ENCODE measurements at places on chromosomes 4 and X. TPM values are rescaled to one million over a fixed set of nuclear protein-coding genes. Genes with fewer than 3 reads are reported as not detected.

DNA sequence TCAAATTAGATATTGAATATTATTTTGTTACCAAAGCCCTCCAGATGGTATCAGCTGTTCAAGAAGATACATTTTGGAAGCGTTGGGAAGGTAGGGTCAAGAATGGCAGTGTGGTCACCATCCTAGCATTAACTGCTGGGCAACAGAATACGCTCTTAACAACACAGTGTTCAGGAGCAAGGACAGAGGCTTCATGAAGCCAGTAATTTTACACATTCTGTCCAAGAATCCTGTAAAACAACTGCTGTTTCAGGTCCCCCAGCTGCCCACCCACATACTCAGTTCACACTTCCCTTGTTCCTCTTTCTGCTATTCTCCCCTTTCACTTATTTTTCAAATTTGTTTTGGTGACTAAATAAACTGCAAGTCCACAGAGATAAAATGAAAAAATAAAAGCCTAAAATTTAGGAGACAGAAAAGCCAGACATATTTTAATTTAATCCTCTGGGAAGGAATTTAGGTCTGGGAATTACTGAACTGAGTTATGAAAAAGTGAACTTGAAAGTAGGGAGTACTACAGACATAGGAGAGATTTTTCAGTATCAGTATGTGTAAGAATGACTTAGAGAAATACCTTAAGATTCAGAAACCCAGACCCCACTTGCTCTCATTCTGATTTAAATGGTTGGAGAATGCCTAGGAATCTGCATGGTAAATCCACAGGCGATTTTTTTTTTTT lies 406.7 kb downstream of the MAPK10 start:
- DNase-seq: no peak
- H3K36me3 ChIP-seq: no peaks in the 10 kb centered on the region
- no peaks in the 10 kb centered on the region for H3K4me1 ChIP-seq
- H3K27me3 ChIP-seq: no peaks in the 10 kb centered on the region
- H3K4me3 ChIP-seq: no peak overlapping the region

- H3K36me3 ChIP-seq: no peaks in the 10 kb centered on the region
- no peak overlapping the region for H3K27ac ChIP-seq
- no peak for DNase-seq
- H3K4me3 ChIP-seq: no peak overlapping the region
- no peaks in the 10 kb centered on the region for H3K4me1 ChIP-seq
Measured at GRCh38 chrX:100600340-100600739, 15.6 kb downstream of the TNMD start.

GRCh38 chr4:15725608-15726007 lies 22.7 kb downstream of the BST1 start:
- H3K27me3 ChIP-seq: peaks cover 3% of the 10 kb centered on the region
- peaks cover 3% of the 10 kb centered on the region for H3K4me1 ChIP-seq
- no peak for DNase-seq
- H3K36me3 ChIP-seq: no peaks in the 10 kb centered on the region

DNA sequence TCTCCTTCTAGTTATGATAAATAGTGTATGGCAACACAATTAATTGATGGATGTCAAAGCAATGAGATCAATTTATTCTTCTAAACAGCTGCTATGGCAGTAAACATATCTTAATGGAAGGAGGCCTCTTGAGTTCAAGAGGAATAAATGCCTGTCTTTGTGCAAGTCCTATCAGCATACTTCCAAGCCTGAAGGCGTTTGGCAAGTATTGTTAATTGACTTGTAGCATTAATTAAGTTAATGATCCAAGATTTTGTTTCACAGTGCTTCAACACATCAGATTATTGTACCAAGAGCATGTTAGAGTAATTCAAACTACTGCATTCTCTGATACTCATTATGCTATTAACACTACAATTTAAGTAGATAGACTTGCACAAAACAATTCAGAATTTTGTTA lies 144.8 kb downstream of the FAT4 start:
- no peaks in the 10 kb centered on the region for H3K27me3 ChIP-seq
- H3K27ac ChIP-seq: no peak overlapping the region
- no peak for DNase-seq
- no peaks in the 10 kb centered on the region for H3K4me1 ChIP-seq
- no peak overlapping the region for H3K4me3 ChIP-seq

DNA sequence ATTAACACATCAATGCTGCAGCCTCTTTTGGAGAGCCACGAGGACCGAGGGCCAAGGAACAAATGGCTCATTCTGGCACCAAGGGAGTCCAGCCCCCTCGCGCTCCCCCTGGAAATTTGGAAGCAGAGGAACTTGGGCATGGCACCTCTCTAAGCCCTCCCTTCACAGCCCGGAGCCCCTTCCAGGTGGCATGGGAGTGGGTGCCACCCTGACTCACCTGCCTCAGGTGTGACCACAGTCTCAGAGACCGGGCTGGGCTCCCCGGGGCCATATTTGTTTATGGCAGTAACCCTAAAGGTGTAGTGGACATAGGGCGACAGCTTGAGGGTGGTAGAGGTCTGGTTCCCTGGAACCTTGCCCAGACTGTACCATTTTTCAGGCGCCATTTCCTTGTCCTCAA lies 18.8 kb downstream of the L1CAM start:
- no peak overlapping the region for H3K27ac ChIP-seq
- H3K27me3 ChIP-seq: no peaks in the 10 kb centered on the region
- no peaks in the 10 kb centered on the region for H3K4me1 ChIP-seq
- no peaks in the 10 kb centered on the region for H3K36me3 ChIP-seq

GRCh38 chr4:188942606-188943005 lies 803.4 kb downstream of the TRIML1 start:
- no peaks in the 10 kb centered on the region for H3K27me3 ChIP-seq
- no peak overlapping the region for H3K4me3 ChIP-seq
- H3K4me1 ChIP-seq: no peaks in the 10 kb centered on the region
- H3K27ac ChIP-seq: no peak overlapping the region
- no peak for DNase-seq
- H3K36me3 ChIP-seq: no peaks in the 10 kb centered on the region

DNA sequence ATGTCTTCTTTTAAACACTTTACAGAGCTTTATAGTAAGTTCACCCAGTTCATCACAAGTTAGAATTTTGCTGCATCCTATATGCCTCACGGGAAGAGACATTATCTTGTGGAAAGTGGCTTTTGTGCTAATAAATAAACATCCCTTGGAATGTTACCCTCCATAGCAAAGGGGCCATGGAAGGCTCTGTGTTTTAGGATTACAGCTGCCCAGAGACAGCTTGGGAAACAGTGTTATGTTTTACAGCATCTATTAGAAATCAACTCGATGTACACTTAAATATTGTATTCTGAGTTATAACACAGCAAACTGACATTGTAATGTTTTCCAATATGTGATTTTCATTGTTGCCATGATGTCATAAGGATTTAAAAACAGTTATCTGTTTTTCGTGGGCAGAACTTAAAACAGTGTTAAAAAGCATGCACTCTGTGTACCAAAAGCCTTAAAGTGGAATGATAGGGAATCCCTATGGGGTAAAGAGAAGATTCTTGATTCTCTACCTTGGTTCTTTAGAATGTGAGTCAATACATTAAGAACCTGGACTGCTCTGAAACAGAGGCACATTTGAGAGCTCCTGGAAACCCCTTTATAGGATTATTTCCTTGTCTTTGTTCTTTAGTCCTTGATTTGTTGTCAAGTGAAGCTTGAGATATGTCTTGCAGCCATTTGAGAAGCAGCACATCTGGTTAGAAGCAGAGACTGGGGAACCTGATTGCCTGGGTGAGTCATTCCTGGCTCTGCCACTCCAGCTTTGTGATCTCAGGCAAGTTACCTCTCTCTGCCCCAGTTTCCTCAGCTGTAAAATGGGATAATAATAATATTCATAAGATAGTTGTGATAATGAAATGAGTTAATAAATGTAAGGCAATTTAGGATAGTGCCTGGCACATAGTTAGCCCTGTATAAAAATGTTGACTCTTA lies 41.6 kb downstream of the ARHGAP10 start:
- H3K4me3 ChIP-seq: no peak overlapping the region
- no peaks in the 10 kb centered on the region for H3K36me3 ChIP-seq
- H3K27me3 ChIP-seq: no peaks in the 10 kb centered on the region
- H3K27ac ChIP-seq: no peak overlapping the region

DNA sequence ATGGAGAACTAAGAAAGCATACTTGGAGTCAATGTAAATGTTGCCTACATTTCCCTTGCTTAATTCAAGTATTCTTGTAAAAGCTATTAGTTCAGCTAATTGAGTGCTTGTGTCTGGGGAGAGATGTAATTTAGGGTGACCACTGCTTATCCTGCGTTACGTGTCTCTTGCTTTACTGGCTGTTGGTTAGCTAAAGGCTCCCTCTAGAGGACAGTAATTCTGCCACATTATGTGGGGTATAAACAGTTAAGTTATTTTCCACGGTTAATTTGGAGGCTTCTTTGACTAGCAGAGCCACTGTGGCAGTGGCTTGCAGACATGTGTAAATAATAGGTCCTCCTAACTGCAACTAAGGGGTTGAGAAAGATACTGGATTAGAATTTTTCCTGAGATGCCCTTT lies 25.3 kb upstream of the NAF1 start:
- no peaks in the 10 kb centered on the region for H3K36me3 ChIP-seq
- H3K4me3 ChIP-seq: no peak overlapping the region
- no peak for DNase-seq
- H3K27ac ChIP-seq: no peak overlapping the region
- H3K27me3 ChIP-seq: no peaks in the 10 kb centered on the region

- H3K4me1 ChIP-seq: peaks cover 22% of the 10 kb centered on the region
- no peaks in the 10 kb centered on the region for H3K27me3 ChIP-seq
- peak overlapping the region; percentile 91 for H3K4me3 ChIP-seq
- peak overlapping the region; percentile 100 for H3K27ac ChIP-seq
Measured at GRCh38 chrX:74291577-74291963, 12.4 kb upstream of the ZCCHC13 start.

- no peak for DNase-seq
- no peak overlapping the region for H3K27ac ChIP-seq
- H3K27me3 ChIP-seq: no peaks in the 10 kb centered on the region
- peaks cover 16% of the 10 kb centered on the region for H3K36me3 ChIP-seq
- H3K4me3 ChIP-seq: no peak overlapping the region
Measured at GRCh38 chrX:41145920-41146608, 60.8 kb downstream of the USP9X start.

- no peaks in the 10 kb centered on the region for H3K36me3 ChIP-seq
- no peak overlapping the region for H3K27ac ChIP-seq
- peaks cover 3% of the 10 kb centered on the region for H3K27me3 ChIP-seq
- DNase-seq: no peak
Measured at GRCh38 chr4:74632634-74633033, 161.7 kb downstream of the BTC start.

- H3K36me3 ChIP-seq: no peaks in the 10 kb centered on the region
- H3K27me3 ChIP-seq: no peaks in the 10 kb centered on the region
- no peak overlapping the region for H3K27ac ChIP-seq
- H3K4me1 ChIP-seq: no peaks in the 10 kb centered on the region
- no peak for DNase-seq
- H3K4me3 ChIP-seq: no peak overlapping the region
Measured at GRCh38 chr4:126541820-126542219, 1090.9 kb upstream of the INTU start.

DNA sequence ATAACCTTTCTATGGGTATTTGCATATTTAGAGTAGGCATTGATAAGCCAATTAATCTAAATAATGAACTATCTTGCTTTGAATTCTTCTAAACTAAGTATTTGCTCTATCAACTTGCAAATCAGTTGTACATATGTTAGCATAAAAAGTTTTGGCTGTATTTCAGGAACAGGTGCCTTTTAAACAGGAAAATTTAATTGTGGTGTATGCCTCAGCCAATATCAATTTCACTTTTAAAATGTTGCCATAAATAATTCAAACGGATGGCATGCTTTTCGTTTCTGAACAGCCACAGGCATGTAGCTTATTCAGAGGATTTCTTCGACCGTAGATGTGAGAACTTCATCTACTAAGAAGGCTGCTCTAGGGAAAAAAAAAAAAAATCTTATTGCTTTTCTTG lies 99.9 kb downstream of the DCLK2 start:
- H3K36me3 ChIP-seq: no peaks in the 10 kb centered on the region
- H3K4me3 ChIP-seq: no peak overlapping the region
- DNase-seq: no peak
- H3K27ac ChIP-seq: no peak overlapping the region
- H3K27me3 ChIP-seq: peaks cover 4% of the 10 kb centered on the region
- no peaks in the 10 kb centered on the region for H3K4me1 ChIP-seq

DNA sequence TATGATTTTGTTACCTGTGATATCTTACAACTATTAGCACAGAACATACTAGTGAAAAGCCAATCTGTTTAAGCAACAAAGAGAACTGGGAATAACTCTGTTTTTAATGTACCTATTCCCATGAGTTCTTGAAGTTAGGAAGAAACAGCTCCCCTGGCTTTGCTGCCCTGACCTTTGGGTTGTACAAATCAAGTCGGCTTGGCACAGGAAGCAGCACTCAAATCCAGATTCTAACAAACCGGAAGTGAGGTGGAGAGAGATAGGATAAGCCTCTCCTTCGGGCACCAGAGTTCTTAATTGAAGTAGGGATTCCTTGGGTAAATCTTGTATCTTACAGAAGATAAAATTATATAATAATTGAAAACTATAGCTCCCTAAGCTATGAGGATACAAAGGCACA lies 144.8 kb upstream of the CPEB2 start:
- H3K27ac ChIP-seq: peak overlapping the region; percentile 80
- no peak for DNase-seq
- peaks cover 2% of the 10 kb centered on the region for H3K27me3 ChIP-seq
- H3K36me3 ChIP-seq: peaks cover 7% of the 10 kb centered on the region
- no peak overlapping the region for H3K4me3 ChIP-seq

- H3K36me3 ChIP-seq: no peaks in the 10 kb centered on the region
- H3K27ac ChIP-seq: no peak overlapping the region
Measured at GRCh38 chr4:72895408-72895807, 174.1 kb downstream of the COX18 start.

DNA sequence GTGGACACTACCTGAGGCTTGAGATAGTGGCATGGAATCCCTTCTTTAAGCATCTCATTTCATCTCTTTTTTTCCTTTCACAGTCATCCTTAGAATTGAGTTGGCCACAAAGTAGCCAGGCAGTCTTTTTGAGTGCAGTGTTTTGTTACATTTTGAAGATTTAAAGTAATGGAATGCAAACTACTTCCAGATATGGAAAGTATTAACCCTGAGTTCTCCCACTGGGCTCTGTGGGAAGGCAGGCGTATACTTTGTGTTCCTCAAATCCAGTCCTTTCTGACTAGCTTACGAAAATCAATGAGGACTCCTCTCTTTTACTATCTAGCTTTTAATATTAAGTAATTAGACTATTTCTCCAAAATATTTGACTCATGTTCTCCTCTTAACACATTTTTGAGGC lies 29.9 kb downstream of the PCDH10 start:
- no peak overlapping the region for H3K4me3 ChIP-seq
- H3K27me3 ChIP-seq: no peaks in the 10 kb centered on the region
- no peak overlapping the region for H3K27ac ChIP-seq
- no peaks in the 10 kb centered on the region for H3K4me1 ChIP-seq
- DNase-seq: no peak

- no peaks in the 10 kb centered on the region for H3K36me3 ChIP-seq
- H3K27ac ChIP-seq: no peak overlapping the region
- H3K4me3 ChIP-seq: no peak overlapping the region
- no peak for DNase-seq
Measured at GRCh38 chr4:176824645-176825366, 32.1 kb upstream of the VEGFC start.

The CFP gene
- 2.3 TPM for total RNA-seq

The PTPN13 gene
- total RNA-seq: 0.66 TPM

The P2RY8 gene
- 21.8 TPM for total RNA-seq

The VSIG1 gene
- total RNA-seq: not detected

The BEX2 gene
- 3.7 TPM for total RNA-seq

Measured in activated T-helper 1 cell treated with anti-CD3 and anti-CD28 coated beads, Interleukin-12 subunit alpha, Interleukin-12 subunit beta, Interleukin-2, Interleukin-4 antibody, amounts not matched to agents 30 ng/mL and 10 ng/mL and 1 ng/mL, durations not matched to agents 14 hours and 24 hours and 36 hours (primary cell).